ENCODE measurements at places on chromosomes 13 and 19. TPM values are rescaled to one million over a fixed set of nuclear protein-coding genes. Genes with fewer than 3 reads are reported as not detected.

DNA sequence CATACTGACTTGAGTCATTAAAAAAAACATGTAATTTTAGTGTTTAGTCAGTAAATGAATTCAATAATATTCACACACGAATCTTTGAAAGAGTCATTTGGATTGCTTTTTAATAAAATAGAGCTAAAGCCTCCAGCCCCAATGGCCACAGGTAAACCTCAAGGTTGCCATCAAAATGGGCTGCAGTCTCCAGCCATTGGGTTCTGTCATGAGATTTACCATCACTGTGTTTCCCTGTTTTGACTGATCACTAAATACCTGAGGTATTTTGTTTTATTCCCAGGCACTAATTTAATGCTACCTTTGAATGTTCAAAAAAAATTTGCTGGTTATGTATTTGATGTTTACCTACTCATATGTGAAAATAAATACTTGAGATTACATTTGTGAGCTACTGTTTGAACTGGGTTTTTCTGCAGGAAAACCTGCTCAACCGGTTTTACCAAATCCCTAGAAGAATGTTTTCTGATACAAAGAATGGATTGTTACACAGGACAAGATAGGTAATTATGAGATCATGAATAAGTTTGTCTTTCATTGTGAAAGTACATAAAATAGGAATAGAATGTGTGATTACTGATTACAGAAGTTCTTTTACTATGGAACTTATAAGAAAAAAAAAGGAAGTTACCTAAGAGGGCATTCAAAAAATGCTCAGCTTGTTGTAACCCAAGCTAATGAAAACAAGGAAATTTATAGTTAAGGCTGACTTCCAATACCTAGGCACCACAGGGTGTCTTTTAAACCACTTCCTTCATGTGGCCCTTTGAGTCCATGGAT lies 391.3 kb downstream of the EFNB2 start:
- no peak for DNase-seq

The SHD gene
- not detected for total RNA-seq

GRCh38 chr19:49988433-49988832 lies 27.5 kb upstream of the SIGLEC11 start:
- DNase-seq, result peak; percentile 64

- no peak for DNase-seq
Observed at GRCh38 chr13:21463424-21463823, 4.3 kb upstream of the ZDHHC20 start.

DNA sequence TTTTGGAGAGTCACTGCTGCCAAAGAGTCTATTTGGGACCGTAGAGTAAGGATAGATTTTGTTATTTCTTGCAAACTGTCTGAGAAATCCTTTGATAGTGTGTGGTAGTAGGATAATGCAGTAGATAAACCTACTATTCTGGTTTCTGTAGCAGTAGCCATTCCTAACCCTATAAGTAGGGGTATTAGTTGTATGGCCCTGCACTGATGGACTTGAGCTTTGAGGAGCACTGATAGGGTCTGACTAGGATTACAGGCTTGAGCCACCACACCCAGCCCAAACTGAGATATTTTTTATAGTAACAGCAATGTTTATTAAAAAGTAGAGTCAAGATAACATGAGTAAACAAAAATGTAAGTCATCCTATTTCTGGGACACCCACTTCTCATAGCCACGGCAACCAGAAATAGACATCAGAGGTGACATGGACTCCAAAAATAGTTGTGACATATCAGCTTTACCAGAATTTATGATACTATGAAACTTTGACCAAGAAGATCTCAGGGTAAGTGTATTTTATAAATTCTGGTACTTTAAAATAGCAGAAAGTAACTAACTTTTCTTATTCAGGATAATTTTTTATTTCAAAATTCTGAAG lies 479.1 kb downstream of the SUCLA2 start:
- DNase-seq, result no peak

GRCh38 chr13:33351319-33351718 lies 65.8 kb upstream of the STARD13 start:
- DNase-seq, result peak; percentile 49

GRCh38 chr13:25699056-25699455 lies 327.3 kb downstream of the ATP8A2 start:
- DNase-seq, result no peak

GRCh38 chr19:49932731-49933131 lies 3.4 kb upstream of the NUP62 start:
- no peak for DNase-seq

The KASH5 gene
- total RNA-seq, result not detected

GRCh38 chr19:50492303-50493052 lies 15.8 kb upstream of the GARIN5A start:
- no peak for DNase-seq

- no peak for DNase-seq
Observed at GRCh38 chr19:41530761-41531301, 45.1 kb upstream of the CEACAM21 start.

- no peak for DNase-seq
Observed at GRCh38 chr13:64083396-64083795, 2667.7 kb upstream of the PCDH20 start.

GRCh38 chr19:1315470-1316166 lies 29.9 kb downstream of the EFNA2 start:
- DNase-seq, result no peak

The CTXN1 gene
- 13.6 TPM for total RNA-seq

DNA sequence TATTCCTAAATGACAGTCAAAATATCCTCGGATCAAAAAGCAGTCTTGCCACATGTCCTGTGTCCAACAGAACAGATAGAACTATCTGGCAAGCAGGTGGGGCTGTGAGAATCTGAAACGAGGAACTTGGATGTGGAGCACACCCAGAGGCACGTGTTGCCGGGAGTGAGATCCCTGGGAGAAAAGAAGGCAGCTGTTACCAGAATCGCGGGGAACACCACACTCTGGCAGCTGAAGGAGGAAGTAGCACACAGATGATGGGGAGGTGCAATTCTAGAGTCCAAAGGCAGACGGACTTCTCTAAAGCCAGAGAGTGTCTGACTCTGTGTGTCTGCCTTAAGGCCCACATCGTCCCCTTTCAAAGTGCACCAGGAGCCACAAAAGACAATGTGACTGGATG lies 22.3 kb downstream of the SLC7A1 start:
- DNase-seq, result no peak

DNA sequence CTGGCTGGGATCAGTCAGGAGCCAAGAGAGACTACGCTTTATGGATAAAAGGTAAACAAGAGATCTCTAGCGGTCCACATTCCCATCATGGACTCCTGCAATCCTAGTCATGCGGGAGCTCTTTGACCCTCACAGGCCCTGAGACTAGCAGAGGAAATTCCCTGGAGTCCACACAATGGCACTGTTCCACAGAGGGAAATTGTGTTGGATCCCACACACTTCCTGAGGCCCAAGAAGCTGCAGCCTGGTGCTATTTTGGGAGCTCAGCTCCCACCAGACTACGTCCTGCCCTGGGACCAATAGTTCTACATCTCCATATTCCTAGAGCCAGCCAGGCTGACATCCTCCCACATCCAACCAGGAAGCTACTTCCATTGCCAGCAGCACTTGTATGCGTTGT lies 2358.4 kb downstream of the PCDH9 start:
- no peak for DNase-seq

DNA sequence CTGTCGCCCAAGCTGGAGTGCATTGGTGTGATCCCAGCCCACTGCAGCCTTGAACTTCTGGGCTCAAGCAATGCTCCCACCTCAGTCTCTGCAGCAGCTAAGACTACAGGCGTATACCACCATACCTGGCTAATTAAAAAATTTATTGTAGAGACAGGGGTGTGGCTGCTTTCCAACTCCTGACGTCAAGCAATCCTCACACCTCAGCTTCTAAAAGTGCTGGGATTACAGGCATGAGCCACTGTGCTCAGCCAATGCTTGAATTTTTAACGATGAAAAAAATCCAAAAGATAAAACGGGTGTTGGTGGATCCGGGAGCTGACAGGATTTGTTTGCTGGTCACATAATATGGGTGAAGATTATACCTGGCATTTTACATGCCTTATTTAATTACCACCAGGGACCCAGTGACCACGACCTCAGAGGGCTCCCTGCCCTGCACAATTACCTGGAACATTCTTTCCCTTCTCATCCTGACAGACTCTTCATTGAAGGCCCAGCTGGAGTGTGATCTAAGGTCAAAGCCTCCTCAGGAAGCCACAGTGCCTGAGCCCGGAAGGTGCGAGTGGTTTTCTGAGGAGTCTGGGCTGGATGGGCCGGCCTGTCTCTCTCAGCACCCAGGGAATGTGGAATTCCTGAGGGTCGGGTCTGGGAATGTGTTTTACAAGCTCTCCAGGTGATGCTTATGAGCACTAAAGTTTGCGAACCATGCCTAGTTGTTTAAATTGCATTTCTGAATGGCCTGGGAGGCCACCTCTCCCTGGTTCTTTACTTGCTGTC lies 193.3 kb downstream of the USP12 start:
- DNase-seq, result no peak

DNA sequence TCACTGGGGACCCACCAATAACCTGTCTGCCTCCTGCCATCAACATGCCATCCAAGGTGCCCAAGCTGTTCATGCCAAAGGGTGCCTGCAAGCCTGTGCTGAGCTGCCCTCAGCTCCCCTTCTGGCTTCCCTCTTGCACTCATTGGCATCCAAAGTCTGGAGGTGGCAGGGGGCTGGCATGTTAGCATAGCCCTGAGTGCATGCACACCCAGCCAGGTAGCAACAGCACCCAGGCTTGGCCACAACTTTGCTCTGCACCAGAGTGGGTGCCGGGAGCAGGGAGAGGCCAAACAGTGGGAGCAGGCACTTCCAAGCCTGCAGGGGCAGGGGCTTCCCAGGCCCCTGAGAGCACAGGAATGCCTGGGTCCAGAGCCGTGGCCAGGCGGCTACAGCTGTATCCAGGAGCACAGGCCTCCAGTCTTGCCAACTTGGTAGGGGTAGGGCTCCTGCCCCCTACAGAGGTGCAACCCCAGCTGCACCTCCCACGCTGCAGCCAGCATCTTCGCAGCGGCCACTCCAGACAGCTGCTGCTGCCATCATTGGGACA lies 26.1 kb upstream of the TBC1D4 start:
- no peak for DNase-seq

DNA sequence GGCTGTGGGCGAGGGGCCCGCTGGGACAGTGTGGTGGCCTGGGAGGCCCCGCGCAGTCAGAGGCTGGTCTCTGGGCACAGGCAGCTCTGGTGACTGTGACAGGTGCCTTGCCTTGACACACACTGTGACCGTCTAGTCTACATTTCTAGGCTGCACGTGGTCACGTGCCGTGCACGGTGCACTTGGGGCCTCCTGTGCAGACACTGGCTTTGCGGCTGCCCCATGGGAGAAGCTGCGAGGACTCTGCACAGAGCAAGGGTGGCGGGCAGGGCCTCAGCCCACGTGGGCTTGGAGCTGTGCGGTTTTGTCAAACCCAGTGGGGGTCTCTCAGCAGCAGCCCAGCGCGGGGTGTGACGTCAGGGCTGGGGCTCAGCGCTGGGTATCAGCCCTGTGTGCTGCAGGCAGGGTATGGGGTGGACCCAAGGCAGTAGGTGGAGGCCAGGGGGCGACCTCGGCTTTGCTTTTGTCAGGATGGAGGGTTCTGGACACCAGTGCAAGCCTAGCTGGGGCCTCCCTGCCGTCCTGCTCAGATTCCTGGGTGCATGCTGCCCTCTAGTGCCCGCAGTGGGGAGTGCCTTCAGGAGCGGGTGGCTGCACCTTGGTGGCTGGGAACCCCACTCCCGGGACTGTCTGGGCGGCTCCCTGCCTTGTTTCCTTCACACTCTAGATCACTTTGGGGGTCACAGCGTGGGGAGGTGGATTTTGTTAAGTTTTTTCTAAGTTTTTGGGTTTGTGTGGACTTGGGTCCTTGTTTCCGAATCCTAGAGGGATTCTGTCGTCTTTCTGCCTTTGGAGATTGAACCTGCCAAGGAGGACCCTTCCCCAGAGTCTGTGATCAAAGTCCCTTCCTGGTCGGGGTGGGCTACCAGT lies 62.6 kb downstream of the KDM4B start:
- DNase-seq, result peak; percentile 67

The MISP gene
- not detected for total RNA-seq

The SRRM5 gene
- 0.18 TPM for total RNA-seq

The MATK gene
- total RNA-seq, result not detected

The SYCN gene
- total RNA-seq, result not detected

The ZNF99 gene
- total RNA-seq, result not detected

DNA sequence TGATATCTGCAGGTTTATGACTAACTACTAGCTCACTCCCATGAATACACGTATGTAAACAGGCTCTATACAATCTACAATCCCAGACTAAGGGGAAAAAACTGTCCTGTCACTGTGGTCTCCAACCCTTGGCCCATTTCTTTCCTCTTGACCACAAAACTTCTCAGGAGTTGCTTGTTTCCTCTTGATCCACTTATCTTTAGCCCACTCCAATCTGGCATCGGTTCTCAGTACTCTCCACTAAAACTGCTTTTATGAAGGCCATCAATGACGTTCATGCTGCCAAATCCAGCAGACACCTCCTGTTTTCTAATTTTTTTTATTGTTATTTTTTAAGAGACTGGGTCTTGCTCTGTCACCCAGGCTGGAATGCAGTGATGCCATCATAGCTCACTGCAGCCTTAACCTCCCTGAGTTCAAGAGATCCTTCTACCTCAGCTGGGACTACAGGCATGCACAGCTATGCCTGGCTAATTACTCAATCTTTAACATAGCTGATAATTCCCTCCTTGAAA lies 31.9 kb upstream of the USPL1 start:
- peak; percentile 56 for DNase-seq

The FUT2 gene
- total RNA-seq, result not detected

All from HFFc6 (cell line).